Bronchial epithelial cell (primary cell): ENCODE measurements at places on chromosomes 3 and 15. TPM values are rescaled to one million over a fixed set of nuclear protein-coding genes. Genes with fewer than 3 reads are reported as not detected.

DNA sequence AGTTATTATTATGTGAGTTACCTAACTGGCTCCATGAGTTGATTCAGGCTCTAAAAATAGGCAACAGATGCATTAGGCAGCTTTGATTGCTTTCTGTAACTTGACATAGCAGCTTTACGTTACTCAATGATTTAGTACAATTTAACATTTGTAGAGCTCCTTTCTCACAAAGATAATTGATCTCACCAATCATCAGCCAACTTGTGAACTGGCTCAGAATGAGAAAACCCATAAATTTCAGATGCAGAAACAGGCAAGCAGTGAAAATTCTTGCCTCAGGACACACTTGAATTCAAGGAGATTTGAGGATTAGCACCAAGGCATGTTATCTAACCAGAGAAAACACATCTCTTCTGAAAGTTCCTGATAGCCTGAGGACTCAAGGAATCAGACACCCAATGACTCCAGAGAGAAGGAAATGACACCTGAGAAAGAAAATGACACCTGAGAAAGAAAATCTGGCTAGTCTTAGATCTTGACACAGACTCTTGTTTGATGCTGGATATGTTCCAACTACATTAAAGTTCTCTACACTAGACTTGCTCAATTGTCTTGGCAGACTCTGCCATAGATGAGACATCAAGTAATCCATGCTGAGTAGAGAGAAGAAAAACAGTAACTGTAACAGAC lies 315.1 kb upstream of the CBLB start:
- DNase-seq, result peak; percentile 95

- no peak for DNase-seq
These were observed 209.6 kb upstream of the PFN2 start for GRCh38 chr3:150180334-150180733.

- DNase-seq, result no peak
These were observed 202.6 kb downstream of the MEX3B start for GRCh38 chr15:81843226-81843625.

GRCh38 chr3:7867587-7867986 lies 634.0 kb upstream of the LMCD1 start:
- DNase-seq, result no peak

GRCh38 chr3:159340877-159341500 lies 539.1 kb downstream of the MFSD1 start:
- DNase-seq, result no peak

DNA sequence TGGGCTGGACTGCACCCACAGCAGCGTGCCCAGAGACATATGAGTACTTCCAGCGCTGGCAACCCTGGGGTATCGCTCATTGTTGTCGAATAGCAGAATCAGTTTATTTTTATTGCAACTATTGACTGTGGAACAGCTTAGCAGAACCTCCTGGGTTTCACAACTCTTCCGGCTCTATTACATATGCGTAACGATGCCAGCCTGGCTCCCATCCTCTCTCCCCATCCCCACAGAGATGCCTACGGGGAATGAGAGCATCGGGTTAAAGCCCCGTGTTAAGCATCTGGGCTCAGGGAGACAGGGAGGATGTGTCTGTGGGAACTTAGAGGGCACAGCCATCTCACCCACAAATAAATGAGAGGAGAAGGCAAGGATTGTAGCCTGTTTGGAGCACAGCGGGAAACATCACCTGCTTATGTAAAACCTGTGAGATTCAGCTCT lies 76.6 kb upstream of the DLG1 start:
- DNase-seq, result no peak

FHIT gene
- total RNA-seq, result 1.6 and 2.6 TPM in 2 replicates

XRN1 gene
- 15.0 and 31.6 TPM in 2 replicates for total RNA-seq

GRCh38 chr3:197846491-197846890 lies 55.4 kb downstream of the LRCH3 start:
- no peak for DNase-seq

FBXL22 gene
- total RNA-seq, result under 0.01 and 0.38 TPM in 2 replicates

DNA sequence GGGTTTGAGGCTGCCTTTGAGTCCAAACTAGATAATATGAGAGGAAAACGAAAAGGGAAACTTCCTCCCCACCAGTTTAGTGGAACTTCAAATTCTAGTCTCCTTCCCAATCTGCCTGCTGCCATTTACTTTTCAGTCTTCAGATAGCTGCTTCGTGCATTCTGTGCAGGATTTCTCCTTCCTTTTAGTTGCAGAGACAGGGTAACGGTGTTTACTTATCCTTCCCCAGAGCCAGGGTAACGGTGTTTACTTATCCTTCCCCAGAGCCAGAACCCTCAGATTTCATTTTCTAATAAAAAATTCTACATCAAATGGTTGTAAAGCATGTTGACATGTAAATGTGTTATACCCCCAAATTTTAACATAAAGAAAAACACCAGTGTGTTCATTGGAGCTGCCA lies 282.6 kb downstream of the VPS13C start:
- DNase-seq, result no peak

RAB27A gene
- 7.9 and 22.9 TPM in 2 replicates for total RNA-seq

PLA1A gene
- total RNA-seq, result not detected in 2 replicates

- no peak for DNase-seq
These were observed 2.5 kb downstream of the ONECUT1 start for GRCh38 chr15:52787549-52788098.

NANOGP8 gene
- not detected in 2 replicates for total RNA-seq

SLC25A20 gene
- total RNA-seq, result 9.5 and 11.8 TPM in 2 replicates

GRCh38 chr15:53576841-53577240 lies 182.6 kb downstream of the WDR72 start:
- no peak for DNase-seq

DNA sequence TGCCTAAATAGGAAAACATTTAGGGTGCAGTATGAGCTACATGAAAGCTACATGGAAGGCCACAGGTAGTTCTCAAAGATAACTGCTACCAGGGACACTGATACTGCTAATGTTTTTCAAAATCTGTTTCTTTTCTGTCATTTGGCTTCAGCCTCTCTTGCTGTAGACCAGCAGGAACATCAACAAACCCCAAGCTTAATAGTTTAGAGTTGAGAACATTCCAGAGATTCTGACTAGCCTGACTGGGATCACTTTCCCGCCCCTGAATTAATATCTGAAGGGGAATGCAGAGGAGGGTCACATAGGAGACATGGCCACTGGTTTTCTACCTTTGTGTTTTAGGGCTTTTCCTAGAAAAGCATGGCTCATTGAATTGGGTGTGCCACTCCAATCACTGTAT lies 16.9 kb upstream of the C3orf38 start:
- no peak for DNase-seq

DNA sequence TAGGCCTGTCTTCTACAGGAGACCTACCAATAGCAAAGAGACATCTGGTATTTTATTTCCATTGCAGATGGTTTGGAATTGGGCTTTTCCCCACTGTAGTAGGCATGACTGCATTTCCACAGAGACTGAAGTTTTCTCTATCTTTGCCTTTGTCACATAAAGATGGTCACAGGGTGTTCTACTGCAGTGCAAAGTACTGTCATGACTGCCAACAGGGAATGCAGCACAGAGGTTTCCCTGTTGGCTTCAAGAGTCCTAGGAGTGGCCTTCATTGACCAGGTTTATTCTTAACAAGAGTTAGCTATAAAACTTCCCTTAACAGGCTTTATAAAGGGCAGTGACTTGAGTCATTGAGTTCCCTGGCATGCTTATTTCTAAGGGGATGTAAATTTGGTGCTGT lies 36.8 kb upstream of the TM4SF4 start:
- no peak for DNase-seq

GRCh38 chr3:11273891-11274291 lies 1.7 kb downstream of the ATG7 start:
- DNase-seq, result no peak

- DNase-seq, result peak; percentile 55
These were observed 464.1 kb upstream of the CBLB start for GRCh38 chr3:106332884-106333283.
